Suprapubic skin (tissue), 4 donors: ENCODE measurements at places on chromosomes 3 and 15.

DNA sequence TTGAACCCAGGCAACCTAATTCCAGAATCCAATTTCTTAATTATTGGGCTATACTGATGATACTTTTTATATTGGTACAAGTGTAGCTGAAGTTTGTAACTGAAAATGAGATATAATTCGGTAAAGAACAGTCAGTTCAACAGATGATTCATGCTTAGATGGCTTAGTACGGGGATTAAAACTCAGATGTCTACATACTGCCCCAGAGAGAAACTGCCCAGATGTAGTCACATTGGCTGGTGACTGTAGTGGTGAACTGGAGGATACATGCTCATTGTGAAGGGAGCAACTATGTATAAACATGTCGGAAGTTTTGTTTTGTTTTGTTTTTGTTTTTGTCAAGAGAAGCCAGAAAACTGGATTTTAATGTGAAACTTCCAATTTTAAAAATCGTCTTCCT is 179.6 kb downstream of the ADAMTSL3 start:
- no peak overlapping the region for H3K27ac ChIP-seq
- H3K36me3 ChIP-seq: no peaks in the 10 kb centered on the region
- H3K4me1 ChIP-seq: no peaks in the 10 kb centered on the region

GRCh38 chr3:27927882-27928281 is 205.8 kb upstream of the EOMES start:
- H3K27me3 ChIP-seq: no peaks in the 10 kb centered on the region
- no peak for DNase-seq
- H3K36me3 ChIP-seq: no peaks in the 10 kb centered on the region

DNA sequence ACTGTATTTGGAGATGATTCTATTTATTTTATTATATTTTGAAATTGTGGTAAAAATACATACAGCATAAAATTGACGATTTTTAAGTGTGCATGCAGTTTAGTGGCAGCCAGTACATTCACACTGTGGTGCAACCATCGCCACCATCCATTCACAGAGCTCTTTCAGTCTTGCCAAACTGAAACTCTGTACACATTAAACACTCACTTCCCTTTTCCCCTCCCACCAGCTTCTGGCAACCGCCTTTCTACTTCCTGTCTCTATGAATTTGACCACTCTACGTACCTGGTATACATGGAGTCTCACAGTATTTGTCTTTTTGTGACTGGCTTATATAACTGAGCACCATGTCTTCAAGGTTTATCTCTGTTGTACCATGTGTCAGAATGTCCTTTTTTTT is 303.3 kb upstream of the ATP10A start:
- no peak for DNase-seq
- no peaks in the 10 kb centered on the region for H3K4me1 ChIP-seq
- H3K4me3 ChIP-seq: no peak overlapping the region
- H3K36me3 ChIP-seq: no peaks in the 10 kb centered on the region

GRCh38 chr3:97901313-97902248 is 70.7 kb downstream of the RIOX2 start:
- no peaks in the 10 kb centered on the region for H3K27me3 ChIP-seq
- H3K36me3 ChIP-seq: peaks cover 16% of the 10 kb centered on the region
- DNase-seq: no peak
- H3K4me3 ChIP-seq: no peak overlapping the region
- H3K4me1 ChIP-seq: peaks cover 18% of the 10 kb centered on the region

DNA sequence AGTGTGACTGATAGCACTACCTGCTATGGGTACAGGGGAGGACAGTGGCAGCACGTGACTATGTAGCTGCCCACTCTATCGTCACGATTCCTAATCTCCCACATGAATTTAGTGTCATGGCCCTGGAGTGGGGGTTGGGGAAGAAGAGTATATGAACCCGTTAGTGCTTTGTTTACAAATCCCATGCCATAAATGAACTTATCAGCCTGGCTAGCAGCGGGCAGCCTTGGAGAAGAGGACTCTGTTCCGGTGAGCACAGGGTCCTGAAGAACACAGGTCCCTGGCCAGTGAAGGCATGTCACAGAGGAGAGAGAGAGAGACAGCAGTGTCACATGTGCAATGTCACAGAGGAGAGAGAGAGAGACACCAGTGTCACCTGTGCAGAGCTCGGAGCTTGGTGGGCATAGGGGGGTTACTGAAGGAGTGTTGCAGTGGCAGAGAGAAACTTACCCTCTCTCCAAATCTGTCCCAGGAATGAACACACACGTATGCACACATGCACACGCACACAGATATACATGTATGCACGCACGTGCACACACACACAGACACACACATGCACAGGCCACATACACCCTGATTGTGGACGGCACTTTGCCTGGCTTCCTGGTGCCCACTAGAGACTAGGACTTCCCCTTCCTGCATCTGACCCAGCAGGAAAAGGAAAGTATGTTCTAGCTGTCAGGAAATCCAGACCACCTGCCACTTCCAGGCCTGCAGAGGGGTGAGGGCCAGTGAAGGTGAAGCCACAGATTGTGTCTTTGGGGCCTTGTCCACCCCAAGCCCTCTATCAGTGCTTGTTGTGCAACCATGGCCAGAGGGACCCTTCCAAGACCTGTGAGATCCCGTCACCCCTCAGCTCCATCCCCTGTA is 26.3 kb downstream of the ITGA11 start:
- no peaks in the 10 kb centered on the region for H3K27me3 ChIP-seq
- peak; percentile 57 for DNase-seq
- H3K36me3 ChIP-seq: no peaks in the 10 kb centered on the region
- H3K27ac ChIP-seq: no peak overlapping the region
- H3K4me1 ChIP-seq: no peaks in the 10 kb centered on the region
- no peak overlapping the region for H3K4me3 ChIP-seq

DNA sequence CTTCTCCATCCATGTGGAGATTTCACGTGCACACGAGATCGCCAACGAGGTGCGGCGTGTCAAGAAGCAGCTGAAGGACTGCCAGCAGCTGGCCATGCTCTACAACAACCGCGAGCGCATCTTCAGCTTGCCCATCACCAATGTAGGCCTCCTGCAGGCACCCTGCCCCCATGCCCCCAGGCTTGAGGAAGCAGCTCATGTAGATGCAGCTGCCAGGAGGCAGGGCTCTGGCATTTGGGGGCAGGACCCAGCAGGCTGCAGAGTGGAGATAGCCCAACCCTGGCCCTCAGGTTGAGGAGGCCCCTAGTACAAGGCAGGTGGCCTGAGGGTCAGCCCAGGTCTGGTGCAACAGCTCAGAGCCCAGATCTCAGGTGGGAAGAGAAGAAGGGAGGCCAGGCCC is 36.4 kb downstream of the DNAH1 start:
- H3K36me3 ChIP-seq: peaks cover 79% of the 10 kb centered on the region
- no peaks in the 10 kb centered on the region for H3K4me1 ChIP-seq
- no peaks in the 10 kb centered on the region for H3K27me3 ChIP-seq
- no peak for DNase-seq
- H3K27ac ChIP-seq: no peak overlapping the region

DNA sequence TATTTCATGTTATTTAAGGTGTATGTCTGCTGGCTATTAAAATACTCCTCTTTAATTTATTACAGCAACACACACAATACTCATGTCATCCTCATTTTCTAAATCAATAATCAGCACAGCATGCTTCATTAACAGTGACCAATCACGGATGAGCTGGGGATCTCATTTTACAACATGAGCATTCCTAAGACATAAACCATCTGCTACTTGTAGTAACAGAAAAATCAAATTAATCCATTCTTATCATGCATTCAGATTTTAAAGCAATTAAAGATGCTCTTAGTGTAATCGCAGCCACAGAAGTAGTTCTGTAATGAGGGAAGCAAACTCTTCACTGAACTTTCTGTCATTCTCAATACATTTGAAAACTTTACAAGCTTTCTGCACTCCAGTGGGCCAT is 191.1 kb downstream of the TBC1D5 start:
- H3K27me3 ChIP-seq: no peaks in the 10 kb centered on the region
- H3K27ac ChIP-seq: no peak overlapping the region
- no peak overlapping the region for H3K4me3 ChIP-seq
- no peak for DNase-seq
- no peaks in the 10 kb centered on the region for H3K36me3 ChIP-seq

DNA sequence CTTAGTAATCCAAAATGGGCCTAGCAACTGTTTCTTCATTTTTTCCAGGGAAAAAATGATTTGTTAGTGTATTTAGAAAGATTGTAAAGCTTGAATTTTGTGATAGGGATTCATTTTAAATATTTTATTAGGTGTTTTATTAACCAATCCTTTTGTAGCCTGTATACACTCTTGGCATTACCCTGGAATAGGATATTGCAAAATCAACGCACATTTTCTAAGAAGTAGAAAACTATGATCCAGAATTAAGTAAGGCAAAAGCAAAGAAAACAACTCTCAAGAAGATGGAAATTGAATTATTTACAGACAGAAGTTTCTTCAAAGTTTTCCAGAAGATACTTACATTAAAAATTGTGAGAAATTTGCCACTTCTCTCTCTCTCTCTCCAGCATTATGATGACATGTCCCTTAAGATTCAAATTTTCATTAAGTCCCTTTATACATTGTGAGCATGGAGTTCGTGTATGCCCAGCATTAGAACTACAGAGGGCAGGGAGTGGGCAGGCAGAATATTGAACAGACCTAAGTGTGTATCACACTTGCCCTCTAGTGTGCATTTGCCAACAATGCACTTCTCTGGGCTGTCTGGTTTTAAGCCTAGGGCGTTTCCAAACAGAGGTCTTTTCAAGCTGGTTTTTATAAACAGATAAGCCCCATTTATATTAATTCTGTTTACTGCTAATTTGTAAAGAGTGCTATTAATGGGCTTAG is 28.5 kb upstream of the CMSS1 start:
- H3K4me3 ChIP-seq: no peak overlapping the region
- no peak for DNase-seq
- H3K4me1 ChIP-seq: no peaks in the 10 kb centered on the region
- H3K36me3 ChIP-seq: no peaks in the 10 kb centered on the region
- no peak overlapping the region for H3K27ac ChIP-seq

- no peak for DNase-seq
- H3K4me3 ChIP-seq: no peak overlapping the region
- H3K27me3 ChIP-seq: no peaks in the 10 kb centered on the region
These were observed 389.6 kb downstream of the MFSD1 start for GRCh38 chr3:159191447-159191846.

DNA sequence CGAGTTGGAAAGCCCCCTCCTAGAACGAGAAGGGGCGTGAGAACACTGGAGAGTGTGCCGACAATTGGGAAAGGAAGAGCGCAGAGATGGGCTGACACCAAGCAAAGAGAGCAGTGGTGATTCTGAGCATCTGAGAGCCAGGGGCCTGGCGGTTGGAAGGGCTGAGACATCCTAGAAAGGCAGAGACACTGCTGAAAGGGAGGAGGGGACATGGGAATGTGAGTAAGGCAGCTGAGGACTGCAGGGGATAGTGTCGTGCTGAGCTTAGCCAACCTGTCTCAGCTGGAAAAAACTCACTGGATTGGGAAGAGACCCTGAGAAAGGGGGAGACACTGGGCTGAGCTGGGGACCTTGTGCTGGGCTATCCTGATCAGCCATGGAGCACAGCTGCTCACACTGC is 58.1 kb upstream of the SLC6A6 start:
- no peak overlapping the region for H3K4me3 ChIP-seq
- no peaks in the 10 kb centered on the region for H3K36me3 ChIP-seq
- no peak for DNase-seq
- H3K4me1 ChIP-seq: no peaks in the 10 kb centered on the region

DNA sequence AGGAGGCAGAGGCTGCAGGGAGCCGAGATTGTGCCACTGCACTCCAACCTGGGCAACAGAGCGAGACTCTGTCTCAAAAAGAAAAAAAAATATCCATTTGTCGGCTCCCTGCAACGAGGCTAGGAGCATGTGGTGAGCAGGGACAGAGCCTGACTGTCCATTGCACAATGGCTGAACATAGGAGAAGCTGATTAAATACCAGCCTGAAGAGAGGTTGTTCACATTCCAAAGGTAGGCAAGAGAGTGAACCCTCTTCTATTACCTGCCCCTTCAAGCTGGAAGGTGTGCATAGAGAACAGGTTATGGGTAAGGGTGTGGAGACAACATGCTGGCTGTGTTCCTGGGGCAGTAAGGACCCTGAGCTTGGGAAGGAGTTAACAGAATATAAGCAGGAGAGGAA is 78.7 kb downstream of the DAPK2 start:
- H3K36me3 ChIP-seq: peaks cover 5% of the 10 kb centered on the region
- peak overlapping the region; percentile 48 for H3K27ac ChIP-seq
- H3K27me3 ChIP-seq: no peaks in the 10 kb centered on the region
- H3K4me1 ChIP-seq: peaks cover 13% of the 10 kb centered on the region

- H3K27me3 ChIP-seq: no peaks in the 10 kb centered on the region
- H3K4me1 ChIP-seq: no peaks in the 10 kb centered on the region
- no peak overlapping the region for H3K27ac ChIP-seq
- H3K4me3 ChIP-seq: no peak overlapping the region
These were observed 21.4 kb upstream of the PRTG start for GRCh38 chr15:55764398-55764797.

- no peaks in the 10 kb centered on the region for H3K27me3 ChIP-seq
- no peak for DNase-seq
- H3K4me3 ChIP-seq: no peak overlapping the region
- no peak overlapping the region for H3K27ac ChIP-seq
These were observed 27.0 kb downstream of the NCBP2 start for GRCh38 chr3:196915375-196915774.

- DNase-seq: no peak
- H3K27me3 ChIP-seq: no peaks in the 10 kb centered on the region
- H3K4me3 ChIP-seq: no peak overlapping the region
- no peaks in the 10 kb centered on the region for H3K4me1 ChIP-seq
- no peaks in the 10 kb centered on the region for H3K36me3 ChIP-seq
- no peak overlapping the region for H3K27ac ChIP-seq
These were observed 33.2 kb upstream of the POU1F1 start for GRCh38 chr3:87309601-87310000.

DNA sequence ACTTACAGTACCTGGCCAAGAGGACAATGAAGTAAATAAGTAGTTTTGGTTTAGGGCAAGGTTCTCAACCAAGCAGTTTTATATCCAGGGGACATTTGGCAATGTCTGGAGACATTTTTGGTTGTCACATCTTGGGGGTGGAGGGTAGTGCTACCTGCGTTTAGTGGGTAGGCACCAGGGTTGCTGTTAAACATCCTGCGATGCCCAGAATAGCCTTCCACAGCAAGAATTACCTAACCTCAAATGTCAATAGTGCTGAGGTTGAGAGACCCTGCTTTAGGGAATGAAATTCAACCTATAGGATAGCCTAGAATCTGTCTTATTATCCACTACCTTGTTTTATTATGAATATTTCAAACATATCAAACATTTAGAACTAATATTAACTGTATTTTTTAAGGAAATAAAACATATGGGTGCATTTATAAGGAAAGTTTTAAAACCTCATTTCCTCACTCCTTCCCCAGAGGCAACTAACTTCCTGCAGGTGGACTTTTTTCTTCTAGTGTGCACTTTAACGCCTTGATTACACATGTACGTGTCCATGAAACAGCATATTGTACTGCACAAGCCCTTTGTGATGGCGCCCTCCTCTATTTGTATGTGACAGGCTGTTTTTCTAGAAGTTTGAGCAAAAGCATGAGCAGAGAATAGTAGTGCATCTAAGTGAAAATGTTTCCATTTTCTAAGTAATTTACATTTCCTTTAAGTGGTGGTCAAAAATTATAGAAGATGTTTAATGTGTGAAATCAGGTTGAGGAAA is 57.1 kb downstream of the TRAK1 start:
- H3K36me3 ChIP-seq: no peaks in the 10 kb centered on the region
- peaks cover 29% of the 10 kb centered on the region for H3K4me1 ChIP-seq
- no peaks in the 10 kb centered on the region for H3K27me3 ChIP-seq
- H3K27ac ChIP-seq: no peak overlapping the region
